ENCODE measurements at places on chromosomes 1 and 21.

- peak; percentile 81 for DNase-seq
Measured at GRCh38 chr1:147084273-147085096, 87.8 kb downstream of the PRKAB2 start.

DNA sequence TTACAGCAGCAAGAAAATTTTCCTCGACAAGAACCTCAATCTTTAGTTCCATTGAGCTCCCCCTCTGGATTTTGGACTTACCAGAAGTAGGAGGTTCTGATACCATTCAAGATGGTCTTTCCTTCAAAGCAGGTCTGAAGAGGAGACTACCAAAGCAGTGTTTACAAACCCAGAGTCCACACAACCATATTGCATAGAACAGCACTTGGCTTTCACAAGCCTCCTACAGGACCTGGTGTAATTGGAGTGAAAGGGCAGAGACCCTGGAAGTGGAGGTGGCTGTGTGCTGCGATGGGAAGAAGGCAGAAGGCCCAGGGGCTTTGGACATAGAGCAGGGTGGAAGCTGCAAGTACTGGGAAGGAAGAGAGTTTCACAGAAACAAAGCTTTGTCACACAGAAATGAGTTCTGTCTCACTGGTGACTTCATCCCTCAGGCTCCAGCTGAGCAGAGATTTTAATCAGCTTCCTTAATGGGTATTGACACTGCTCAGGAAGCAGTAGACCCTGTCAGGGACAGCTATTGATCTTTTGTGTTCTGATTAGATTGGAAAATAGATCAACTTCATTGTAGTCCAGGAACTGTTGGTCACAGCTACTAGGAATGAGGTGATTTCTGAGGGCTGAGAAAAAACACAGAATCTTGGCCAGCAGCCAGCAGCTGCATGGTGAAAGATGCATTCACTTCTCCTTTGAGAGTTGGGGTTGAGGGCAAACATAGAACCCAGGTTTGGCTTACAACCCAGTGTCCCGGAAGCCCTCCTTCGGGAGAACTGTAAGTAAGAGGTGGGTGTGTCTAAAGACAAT lies 124.0 kb downstream of the SYT2 start:
- peak; percentile 69 for DNase-seq

DNA sequence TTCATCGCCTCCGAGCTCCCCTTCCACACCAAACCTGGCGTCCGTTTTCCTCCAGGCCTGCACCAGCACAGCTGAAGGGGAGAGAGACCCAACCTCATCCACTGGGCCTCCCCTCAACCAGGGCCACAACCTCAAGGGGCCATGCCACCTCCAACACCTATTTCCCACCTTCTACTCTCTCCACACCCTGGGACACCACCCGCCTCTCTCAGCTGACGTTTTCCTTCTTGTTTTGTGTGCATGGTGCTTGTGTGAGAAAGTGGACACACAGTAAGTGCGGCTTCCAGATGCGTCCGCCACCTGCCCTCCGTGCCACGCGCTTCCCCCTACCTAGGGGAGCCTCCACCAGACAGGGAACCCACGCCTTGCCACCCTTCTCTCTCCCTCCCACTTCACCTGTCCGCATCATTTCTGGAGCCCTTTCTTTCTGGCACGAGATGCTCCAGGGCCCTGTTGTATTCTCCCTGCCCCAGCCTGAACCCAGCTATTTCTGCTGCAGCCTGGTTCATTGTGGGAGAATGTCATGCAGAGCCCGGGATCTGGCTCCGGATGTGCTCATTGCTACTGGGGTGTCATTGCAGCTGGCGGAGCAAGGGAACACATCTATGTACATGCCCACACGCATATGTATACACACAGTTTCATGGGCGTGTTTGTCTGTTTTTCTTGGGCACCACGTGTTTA lies 1.3 kb upstream of the GNB1 start:
- DNase-seq: no peak

- no peak for DNase-seq
Measured at GRCh38 chr1:25990702-25991395, 7.0 kb downstream of the PAFAH2 start.

GRCh38 chr21:28615276-28615675 lies 377.4 kb downstream of the LTN1 start:
- DNase-seq: no peak

- no peak for DNase-seq
Measured at GRCh38 chr1:23167353-23168078, 1.1 kb downstream of the LUZP1 start.

GRCh38 chr1:38092256-38092655 lies 45.7 kb upstream of the POU3F1 start:
- DNase-seq: no peak

GRCh38 chr1:185699874-185700273 lies 34.3 kb upstream of the HMCN1 start:
- no peak for DNase-seq

DNA sequence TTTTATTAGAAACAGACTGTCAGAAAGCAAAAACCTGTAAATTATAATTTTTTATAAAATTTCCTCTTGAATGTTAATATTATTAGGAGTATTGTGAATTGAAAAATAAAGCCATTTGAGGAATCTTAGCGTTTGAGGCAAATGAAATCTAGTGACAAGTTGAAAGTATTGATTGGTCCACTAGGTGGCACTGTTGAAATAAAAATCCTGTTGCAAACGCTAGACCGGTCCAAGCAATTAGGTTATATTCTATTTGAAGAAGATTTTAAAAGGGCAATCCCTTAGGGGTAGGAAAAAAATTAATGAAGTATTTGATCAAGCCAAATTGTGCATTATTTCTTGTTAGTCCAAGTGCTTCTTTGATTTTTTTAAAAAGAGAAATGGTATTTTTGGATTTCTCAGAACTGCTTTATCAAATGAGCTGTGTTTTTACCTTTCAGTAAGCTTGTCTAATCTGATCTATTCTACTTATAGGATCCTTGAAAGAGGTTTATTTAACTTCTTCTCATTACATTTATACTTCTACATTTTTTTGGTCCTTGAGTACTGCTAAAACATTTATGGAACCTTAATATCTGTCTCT lies 57.7 kb downstream of the ATG4C start:
- DNase-seq: peak; percentile 51

GRCh38 chr1:34983700-34984355 lies 1.3 kb downstream of the TMEM35B start:
- no peak for DNase-seq

DNA sequence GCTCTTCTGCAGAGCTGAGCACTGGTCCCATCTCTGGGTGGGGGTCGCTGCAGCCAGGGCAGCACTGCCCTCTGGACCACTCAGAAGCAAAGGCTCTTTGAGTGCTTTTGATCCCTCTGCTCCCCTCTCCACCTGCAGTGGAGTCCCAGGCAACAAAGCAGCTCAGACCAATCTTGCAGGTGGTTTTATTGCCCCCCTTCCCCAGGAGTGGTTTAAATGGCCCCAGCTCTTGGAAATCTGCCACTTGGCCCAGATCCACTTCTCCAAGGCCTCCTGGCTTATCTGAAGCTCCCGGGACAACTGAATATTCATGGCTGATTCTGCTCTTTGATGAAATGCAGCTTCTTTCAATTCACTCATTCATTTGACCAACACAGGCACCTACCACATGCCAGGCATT lies 2.7 kb downstream of the STUM start:
- DNase-seq: no peak

- no peak for DNase-seq
Measured at GRCh38 chr1:24967962-24968361, 37.9 kb upstream of the RUNX3 start.

GRCh38 chr1:63863145-63863544 lies 89.3 kb downstream of the ROR1 start:
- no peak for DNase-seq

GRCh38 chr1:153353226-153353947 lies 4.3 kb upstream of the S100A9 start:
- no peak for DNase-seq

- DNase-seq: peak; percentile 56
Measured at GRCh38 chr1:212922016-212922415, 28.3 kb upstream of the VASH2 start.

DNA sequence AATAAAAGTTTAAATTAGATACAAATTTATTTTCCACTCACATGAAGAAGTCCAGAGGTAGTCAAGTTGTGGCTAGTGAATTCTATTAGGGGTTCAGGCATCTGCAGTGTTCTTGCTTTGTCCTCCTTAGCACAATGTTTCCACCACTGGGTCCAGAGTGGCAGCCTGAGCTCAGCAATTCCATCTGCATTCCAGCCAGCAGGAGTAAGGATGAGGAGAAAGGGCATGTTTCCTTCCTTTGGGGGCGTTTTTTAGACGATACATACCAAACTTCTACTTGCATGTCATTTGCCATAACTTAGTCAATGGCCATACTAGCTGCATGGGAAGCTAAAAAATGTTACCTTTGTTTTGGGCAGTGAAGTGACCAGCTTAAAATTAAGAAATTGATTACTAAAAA lies 98.5 kb upstream of the VANGL1 start:
- DNase-seq: no peak

- no peak for DNase-seq
Measured at GRCh38 chr21:35479529-35479928, 430.4 kb upstream of the RUNX1 start.

DNA sequence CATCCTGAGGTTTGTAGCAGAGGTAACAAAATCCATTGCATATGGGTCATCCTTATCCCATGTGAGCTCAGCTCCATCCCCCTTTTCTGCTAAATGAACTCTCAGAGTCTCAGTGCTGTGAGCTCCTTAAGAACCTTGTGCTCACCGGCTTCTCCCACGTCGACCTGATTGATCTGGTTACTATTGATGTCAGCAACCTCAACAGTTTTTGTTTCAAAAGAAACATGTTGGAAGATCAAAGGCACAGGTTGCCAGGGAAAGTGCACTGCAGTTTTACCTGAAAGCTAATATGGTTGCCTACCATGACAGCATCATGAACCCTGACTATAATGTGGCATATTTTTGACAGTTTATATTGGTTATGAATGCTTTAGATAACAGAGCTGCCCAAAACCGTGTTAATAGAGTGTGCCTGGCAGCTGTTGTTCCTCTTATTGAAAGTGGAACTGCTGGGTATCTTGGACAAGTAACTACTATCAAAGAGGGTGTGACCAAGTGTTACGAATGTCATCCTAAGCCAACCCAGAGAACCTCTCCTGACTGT lies 131.4 kb downstream of the HS2ST1 start:
- DNase-seq: no peak

DNA sequence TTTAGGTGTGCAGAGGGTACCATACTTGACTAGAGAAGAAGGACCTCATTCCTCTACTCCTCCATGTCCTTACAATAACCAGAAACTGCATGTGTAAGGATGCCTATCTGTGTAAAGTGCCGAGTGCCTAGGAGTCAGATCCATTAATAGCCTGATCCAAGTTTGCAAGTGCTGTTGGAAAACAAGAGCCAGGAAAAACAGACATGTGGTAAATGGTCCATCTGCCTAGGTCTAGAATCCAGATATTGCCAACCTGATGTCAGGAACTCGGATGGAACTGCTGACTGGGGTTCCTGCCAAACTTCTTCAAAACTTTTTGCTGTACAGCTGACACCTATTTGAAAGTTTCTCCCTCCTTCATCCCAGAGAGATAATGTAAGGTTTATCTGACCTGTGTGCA lies 239.4 kb upstream of the CAMK1G start:
- no peak for DNase-seq

GRCh38 chr1:215393476-215393875 lies 173.6 kb upstream of the KCTD3 start:
- DNase-seq: no peak

DNA sequence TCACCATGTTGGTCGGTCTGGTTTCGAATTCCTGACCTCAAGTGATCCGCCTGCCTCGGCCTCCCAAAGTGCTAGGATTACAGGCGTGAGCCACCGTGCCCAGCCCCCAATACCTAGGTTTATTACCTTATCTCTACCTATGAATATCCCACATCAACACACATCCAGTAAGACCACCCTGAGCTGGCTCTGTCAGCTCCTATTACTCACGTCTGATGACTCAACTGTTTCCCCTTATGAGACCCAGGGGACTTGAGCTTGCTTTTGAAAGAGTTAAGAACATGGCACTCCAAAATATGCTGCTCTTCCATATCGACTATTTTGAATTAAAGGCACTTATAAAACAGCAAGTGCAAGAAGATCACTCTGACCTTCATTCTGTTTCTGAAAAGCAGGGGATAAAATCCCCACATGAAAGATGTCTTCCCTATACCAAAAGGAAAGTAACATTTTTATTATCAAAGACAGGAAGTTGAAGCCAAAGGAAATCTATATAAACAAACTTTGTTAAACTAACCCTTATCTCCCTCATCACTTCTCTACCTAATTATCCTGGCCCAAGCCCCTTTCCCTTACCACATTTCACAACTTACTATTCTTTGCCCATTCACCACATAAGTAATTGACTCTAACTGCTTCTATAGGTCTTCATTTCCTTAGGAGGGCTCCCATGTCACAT lies 41.3 kb upstream of the OSBPL9 start:
- no peak for DNase-seq

GRCh38 chr1:231075497-231075896 lies 35.4 kb upstream of the FAM89A start:
- no peak for DNase-seq

DNA sequence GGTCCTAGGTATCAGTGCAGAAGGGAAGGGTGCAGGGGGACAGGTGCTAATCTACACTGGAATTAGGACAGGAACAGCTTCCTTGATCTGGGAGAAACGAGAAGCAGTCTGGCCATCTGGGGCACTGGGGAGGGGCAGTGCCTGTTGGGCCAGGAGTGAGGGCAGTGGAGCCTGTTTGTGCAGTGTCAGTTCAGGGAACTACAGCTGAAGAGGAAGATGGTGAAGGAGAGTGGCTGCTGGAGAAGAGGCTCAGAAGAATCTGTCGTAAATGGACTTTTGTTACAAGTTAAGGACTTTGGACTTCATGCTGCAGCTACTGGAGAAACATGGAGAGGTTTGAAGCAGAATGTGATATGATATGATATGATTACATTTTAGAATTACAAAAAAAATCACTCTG lies 3.2 kb upstream of the TNFSF4 start:
- DNase-seq: no peak

DNA sequence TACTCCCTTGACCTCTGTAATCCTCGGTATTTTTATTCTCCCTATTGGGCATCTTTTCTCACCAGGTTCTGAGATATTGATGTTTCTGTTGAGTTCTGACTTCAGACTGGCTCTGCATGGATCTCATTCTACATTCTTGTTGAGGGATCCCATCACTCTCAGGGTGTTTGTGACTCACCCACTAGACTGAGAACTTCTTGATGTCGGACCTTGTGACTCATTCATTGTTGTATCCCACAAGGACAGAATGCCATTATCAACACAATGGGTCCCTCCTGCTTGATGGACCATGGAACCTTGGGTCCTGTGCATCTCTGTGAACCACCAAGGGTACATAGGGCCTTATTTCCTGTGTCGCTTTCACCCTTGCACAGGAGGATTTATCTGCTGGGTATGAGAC lies 174.1 kb downstream of the PBX1 start:
- no peak for DNase-seq

GRCh38 chr1:236058141-236058934 lies 6.6 kb downstream of the NID1 start:
- DNase-seq: no peak

GRCh38 chr1:29439615-29440014 lies 203.3 kb downstream of the PTPRU start:
- DNase-seq: no peak

GRCh38 chr1:238384381-238384780 lies 493.7 kb upstream of the ZP4 start:
- DNase-seq: no peak

Data from inflammatory macrophage (primary cell).